Activated CD4-positive, alpha-beta memory T cell treated with anti-CD3 and anti-CD28 coated beads, Interleukin-2, amount 10 ng/mL, durations not matched to agents 7 days and 5 days (primary cell): ENCODE measurements at places on chromosomes 4 and X. TPM values are rescaled to one million over a fixed set of nuclear protein-coding genes. Genes with fewer than 3 reads are reported as not detected.

The PAGE2B gene
- total RNA-seq: 1.0 TPM

The PCSK1N gene
- total RNA-seq: 1.6 TPM

- no peak for DNase-seq
These were observed 23.1 kb upstream of the NAP1L5 start for GRCh38 chr4:88720451-88721428.

The SUPT20HL1 gene
- total RNA-seq: not detected

GRCh38 chr4:150061086-150061776, 17.0 kb upstream of the DCLK2 start:
- no peak for DNase-seq

DNA sequence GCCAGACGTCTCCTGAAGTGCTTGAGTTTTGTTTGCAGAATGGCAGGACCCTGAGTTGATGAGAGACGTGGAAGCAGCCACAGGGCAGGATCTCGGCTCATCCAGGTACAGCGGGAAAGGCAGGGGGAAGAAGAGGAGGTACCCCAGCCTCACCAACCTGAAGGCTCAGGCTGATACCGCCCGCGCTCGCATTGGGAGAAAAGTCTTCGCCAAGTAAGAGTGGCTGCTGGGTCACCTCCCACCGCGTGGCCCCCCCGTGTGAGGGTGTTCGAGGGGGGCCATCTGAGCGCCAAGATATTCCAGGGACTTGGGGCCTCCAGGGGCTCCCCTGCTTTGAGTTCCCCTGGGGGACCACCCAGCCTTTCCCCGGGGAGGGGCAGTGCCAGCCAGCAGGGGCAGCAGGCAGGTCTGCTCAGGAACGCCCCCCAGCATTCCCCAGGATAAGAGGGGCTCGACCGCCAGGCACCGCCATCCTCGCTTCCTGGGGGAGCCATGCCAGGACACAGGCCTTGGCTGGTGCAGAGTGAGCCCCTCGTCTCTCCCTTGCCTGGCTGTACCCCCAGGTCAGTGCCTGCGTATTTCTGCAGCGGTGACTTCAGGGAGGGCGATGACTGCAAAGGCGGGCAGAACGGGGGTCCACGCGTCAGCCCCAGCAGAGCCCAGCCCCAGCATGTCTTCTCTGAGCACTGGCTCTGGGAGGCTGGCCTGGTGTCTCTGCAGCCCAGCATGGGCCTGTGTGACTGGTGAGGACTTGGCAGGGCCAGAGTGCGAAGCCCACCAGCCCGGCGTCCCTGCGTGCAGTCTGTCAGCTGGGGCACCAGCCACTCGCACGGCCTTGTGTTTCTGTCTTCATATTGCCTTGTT, 22.3 kb downstream of the NKX1-1 start:
- no peak for DNase-seq

The USP26 gene
- not detected for total RNA-seq

GRCh38 chrX:153556767-153557166, 39.3 kb downstream of the ATP2B3 start:
- DNase-seq: no peak

The MMAA gene
- 11.3 TPM for total RNA-seq

GRCh38 chrX:11367609-11368430, 74.6 kb downstream of the AMELX start:
- no peak for DNase-seq

The MTNR1A gene
- not detected for total RNA-seq

DNA sequence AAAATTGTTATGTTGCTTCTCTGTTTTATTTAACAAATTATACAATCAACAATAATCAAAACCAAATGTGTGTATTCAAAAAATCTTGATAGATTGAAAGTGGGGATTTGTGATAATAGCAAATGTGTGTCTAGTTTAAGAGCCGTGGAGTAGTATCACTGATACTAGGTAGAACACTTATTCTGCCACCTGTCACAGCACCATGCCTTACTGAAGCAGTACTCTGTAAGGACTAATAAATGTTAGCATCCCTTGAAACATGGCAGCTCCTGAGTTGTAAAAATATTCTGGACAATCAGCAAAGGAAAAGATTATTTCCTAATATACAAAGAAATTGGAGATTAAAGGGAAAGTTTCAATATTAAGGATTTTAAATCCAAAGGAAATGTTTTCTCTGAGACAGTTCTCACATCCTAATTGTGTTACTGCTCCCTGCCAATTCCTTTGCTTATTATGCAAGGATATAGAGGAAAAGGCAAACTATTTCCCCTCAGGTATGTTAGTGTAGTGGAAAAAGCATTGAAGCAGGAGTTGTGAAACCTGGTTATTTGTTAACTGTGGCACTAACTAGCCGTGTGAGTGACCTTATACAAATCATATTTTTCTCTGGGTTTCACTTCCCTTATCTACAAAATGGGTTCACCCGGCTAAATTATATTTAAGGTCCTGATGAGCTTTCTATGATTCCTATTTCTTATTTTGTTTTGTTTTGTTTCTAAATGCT, 303.1 kb downstream of the ARHGAP24 start:
- DNase-seq: no peak

The IQCM gene
- not detected for total RNA-seq

- DNase-seq: no peak
These were observed 196.0 kb upstream of the RBPJ start for GRCh38 chr4:26124753-26125321.

- DNase-seq: no peak
These were observed 48.2 kb upstream of the KDR start for GRCh38 chr4:55173580-55173979.

The TMSB15C gene
- total RNA-seq: 1.9 TPM

The RCHY1 gene
- total RNA-seq: 35.7 TPM

- no peak for DNase-seq
These were observed 205.3 kb upstream of the ANXA3 start for GRCh38 chr4:78346222-78346621.

The CUL4B gene
- 45.5 TPM for total RNA-seq

DNA sequence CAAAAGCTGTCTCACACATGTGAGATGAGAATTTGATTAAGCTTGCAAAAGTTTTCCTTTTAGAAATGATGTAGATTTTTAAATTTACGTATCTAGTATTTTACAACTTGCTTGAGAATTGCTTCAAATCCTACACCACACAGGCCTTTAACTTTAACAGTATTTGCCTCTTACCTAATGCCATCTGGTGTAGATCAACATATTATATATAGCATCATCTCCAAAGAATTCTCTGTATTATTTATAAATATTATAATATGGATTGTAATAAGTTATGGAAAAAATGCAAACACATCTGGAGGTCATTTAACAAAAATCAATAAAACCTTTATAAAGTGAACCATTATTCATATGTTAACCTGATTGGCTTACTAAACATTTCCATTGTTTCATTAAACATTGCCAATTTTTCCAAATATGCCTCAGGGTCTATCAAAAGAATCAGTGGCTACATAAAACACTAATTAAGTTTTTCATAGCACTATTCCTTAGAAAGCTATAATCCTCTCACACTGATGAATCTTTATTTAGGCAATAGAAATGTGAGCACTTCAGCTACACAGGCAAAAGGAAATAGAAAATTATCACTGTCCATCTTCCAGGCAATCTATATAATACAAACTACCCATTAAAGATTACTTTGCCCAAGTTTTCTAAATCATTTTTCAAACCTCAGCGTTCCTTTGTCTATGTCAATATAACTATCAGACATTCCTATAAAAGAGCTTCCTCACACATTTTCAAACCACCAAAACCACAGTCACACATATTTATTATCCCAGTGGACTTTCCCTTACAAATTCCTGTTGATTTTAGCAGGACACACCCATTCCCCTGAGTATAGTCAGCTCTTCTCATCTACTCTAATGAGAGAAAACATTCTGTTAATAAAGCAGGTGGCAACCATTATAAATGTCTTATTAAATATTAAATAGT, 83.5 kb upstream of the INTU start:
- DNase-seq: no peak

GRCh38 chr4:159178979-159179969, 76.4 kb downstream of the RAPGEF2 start:
- no peak for DNase-seq

The TTC29 gene
- total RNA-seq: not detected

The F8A2 gene
- total RNA-seq: not detected

The PPP4R3C gene
- total RNA-seq: not detected

DNA sequence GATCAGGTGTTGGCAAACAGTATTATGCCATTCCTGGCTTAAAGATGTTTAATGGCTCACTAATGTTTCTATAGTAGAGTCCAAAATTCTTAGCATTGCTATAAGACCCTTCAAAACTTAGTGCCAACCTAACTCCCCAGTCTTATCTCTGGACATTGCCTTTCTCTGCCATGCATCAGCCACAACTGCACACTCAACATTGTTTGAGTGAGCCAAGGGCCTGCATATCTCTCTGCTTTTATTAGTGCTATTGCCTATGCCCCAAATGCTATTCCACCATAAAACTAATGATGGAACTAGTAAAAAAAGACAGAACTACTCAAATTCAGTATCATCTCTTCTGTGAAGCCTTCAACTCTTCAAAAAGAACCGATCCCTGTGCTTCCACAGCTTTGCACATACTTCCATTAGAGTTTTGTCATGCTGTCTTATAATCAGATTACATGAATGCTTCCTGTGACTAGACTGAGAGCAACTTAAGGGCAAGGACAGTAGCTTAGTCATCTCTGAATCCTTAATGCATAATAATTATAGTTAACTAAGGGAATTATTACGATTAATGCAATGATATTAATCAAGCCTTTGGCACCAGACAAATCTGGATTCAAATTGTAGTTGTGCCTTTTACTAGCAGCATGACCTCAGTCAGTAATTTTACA, 53.7 kb downstream of the CHM start:
- no peak for DNase-seq

The LNX1 gene
- total RNA-seq: not detected

The FDCSP gene
- not detected for total RNA-seq

The FAT1 gene
- 0.03 TPM for total RNA-seq

GRCh38 chr4:80407246-80407645, 71.7 kb downstream of the CFAP299 start:
- no peak for DNase-seq

The P2RY4 gene
- total RNA-seq: 0.35 TPM

DNA sequence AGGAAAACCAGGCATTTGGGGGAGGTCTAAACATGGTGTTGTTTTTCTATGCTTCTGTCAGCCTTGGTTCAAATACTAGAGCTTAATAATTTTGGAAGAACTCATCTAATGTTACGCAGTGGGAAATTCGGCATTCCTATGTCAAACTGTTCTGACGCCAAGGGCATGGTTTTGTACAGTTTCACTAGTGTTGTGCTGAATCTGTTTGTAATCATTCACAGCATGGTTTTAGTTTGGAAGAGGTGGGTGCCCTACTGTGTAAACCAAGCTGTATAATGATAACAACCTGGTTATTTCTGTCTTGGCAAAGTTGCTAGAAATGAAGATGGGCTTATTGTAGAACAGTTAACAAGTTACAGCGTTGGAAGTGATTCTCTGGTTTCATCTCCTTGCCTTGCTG, 5.2 kb downstream of the DDX3X start:
- DNase-seq: no peak

- no peak for DNase-seq
These were observed 92.6 kb upstream of the NLRP2B start for GRCh38 chrX:57772637-57773036.

DNA sequence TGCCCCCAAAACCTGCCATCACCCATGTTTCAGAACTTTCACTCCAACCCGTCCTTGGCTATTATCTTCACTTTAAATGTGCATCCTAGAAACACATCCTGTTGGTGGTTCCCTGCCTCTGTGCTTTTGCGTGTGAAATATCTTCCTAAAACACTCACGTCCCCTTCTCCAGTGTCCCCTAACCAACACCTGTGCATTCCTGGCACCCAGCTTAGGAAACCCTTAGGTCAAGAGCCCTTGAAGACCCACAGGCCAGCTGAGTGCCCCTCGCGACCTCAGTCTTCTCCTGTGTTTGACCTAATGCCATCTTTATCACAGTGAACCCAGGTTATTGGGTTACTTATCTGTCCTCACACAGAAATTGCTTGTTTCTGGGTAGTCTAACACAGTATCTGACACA, 117.6 kb downstream of the STK32B start:
- no peak for DNase-seq

The TEX13D gene
- not detected for total RNA-seq

The MAGEE1 gene
- 2.8 TPM for total RNA-seq

GRCh38 chr4:185966997-185967775, 101.8 kb upstream of the TLR3 start:
- no peak for DNase-seq

GRCh38 chr4:151700566-151701316, 60.1 kb downstream of the GATB start:
- no peak for DNase-seq

- DNase-seq: no peak
These were observed 608.6 kb upstream of the AADAT start for GRCh38 chr4:170698334-170698733.

The PAGE5 gene
- total RNA-seq: not detected
